GDM1 (cell line): ENCODE measurements at places on chromosomes 7 and 10.

DNA sequence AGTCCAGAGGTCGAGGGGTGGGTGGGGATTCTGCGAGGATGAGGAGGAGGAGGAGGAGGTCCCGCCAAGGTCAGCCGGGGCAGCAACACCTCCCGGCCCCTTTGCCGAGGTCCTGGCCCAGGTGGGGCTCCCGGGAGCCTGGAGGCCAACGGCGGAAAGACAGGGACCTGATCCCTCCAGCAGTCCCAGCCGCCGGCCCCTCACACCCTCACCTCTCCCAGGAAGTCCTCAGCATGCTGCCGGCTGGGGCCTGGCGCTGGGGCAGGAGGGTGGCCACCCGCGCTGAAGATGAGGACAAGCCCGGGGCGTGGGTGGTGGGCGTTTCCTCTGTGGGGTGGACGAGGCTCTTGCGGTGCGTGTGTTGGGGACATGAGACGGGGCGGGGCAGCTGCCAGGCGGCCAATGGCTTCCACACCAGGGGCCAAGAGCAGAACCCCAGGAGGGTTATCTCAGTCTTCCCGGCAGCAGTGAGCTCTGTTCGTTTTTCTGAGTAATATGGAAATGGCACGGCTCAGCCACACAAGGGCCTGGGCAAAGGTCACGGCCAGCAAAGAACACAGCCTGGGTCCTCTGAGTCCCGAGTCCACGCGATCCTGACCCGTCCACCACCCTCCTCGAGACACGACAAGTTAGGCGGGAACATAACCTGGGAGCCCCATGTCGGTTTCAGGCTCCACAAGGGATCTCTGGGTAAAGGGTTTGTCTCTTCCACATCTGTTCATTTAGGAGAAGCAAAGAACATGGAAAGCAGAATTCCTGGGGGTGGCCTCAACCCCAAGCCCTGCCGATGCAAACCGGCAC is 82.9 kb upstream of the PDGFA start:
- DNase-seq = no peak

- DNase-seq = no peak
Measured at GRCh38 chr10:28540145-28540544, 7.2 kb downstream of the WAC start.

DNA sequence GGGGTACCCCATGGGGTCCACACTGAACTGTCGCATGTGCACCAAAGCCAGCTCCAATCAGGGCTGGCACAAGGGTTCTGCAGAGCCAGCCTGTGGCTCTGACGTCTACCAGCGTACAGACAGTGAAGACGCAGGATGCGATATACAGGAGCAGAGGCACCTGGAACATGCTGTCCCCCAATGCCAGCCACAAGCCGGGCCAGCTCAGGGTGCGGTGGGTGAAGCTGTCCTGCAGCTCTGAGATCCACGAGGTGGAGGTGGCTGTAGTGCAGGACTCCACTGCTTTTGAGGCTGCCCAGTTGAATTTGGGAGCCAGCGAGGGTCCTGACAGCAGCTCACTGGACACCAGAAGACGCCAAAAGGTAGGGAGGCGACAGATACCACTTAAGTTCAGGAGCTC is 111.3 kb upstream of the PDSS1 start:
- no peak for DNase-seq

- DNase-seq = no peak
Measured at GRCh38 chr7:16450366-16450765, 15.2 kb downstream of the SOSTDC1 start.

- DNase-seq = no peak
Measured at GRCh38 chr10:61110188-61110844, 166.3 kb upstream of the RHOBTB1 start.

DNA sequence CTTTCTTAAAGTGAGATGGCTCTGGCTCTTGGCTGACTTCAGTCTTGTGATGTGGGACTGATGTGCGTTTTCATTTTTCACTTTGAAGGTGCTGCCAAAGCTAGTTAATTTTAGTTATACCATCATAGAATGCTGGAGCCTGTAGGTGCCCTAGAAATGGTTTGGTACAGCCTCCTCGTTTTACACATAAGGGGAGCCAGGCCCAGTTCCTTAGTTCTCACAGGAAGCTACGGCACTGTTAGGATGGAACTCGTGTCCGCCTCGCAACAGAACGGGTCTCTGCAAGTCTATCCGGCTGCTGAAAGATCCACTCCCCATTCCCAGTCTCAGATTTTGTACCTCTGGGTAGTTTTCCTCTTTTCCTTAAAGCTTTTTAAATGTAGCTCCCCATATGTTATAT is 173.2 kb upstream of the PRPS1L1 start:
- no peak for DNase-seq

DNA sequence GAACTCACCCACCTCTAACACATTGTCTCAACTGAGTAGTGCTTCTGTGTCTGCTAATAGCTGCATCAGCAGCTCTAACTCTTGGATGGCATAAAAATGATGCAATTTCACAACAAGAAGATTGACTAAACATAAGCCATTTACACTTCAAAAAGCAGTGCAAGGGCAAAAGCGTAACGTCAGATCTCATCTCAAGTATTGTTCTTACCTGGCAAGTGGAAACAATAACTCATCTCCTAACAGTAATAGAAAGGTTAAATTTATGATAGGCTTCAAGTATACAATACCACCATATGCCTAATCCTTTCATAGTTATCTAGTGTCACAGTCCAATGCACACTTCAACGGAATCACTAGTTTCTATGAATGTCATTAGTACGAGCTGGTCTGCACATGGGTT is 14.8 kb downstream of the TPK1 start:
- DNase-seq = no peak

GRCh38 chr10:344582-345200 is 209.4 kb downstream of the ZMYND11 start:
- DNase-seq = no peak

GRCh38 chr7:13991791-13992595 is 2.5 kb upstream of the ETV1 start:
- DNase-seq = no peak

GRCh38 chr10:103716206-103717160 is 138.9 kb downstream of the SH3PXD2A start:
- no peak for DNase-seq

GRCh38 chr7:36228039-36228438 is 75.0 kb downstream of the EEPD1 start:
- DNase-seq = no peak

DNA sequence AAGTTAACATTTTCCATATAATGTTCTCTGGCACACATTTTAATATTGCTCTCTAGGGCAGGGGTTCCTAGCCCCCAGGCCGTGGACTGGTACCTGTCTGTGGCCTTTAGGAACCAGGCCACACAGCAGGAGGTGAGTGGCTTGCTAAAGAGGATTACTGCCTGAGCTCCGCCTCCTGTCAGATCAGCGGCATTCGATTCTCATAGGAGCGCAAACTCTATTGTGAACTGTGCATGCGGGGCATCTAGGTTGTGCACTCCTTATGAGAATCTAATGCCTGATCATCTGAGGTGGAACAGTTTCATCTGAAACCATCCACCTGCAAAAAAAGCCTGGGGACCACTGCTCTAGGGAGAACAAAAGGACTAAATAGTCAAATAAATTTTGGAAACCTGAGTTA is 65.7 kb downstream of the EXOC6 start:
- no peak for DNase-seq

- no peak for DNase-seq
Measured at GRCh38 chr10:102342458-102342857, 53.0 kb upstream of the NFKB2 start.

GRCh38 chr7:100891568-100892247 is 2.2 kb upstream of the UFSP1 start:
- DNase-seq = no peak

GRCh38 chr7:119660080-119660479 is 612.9 kb upstream of the KCND2 start:
- DNase-seq = no peak

DNA sequence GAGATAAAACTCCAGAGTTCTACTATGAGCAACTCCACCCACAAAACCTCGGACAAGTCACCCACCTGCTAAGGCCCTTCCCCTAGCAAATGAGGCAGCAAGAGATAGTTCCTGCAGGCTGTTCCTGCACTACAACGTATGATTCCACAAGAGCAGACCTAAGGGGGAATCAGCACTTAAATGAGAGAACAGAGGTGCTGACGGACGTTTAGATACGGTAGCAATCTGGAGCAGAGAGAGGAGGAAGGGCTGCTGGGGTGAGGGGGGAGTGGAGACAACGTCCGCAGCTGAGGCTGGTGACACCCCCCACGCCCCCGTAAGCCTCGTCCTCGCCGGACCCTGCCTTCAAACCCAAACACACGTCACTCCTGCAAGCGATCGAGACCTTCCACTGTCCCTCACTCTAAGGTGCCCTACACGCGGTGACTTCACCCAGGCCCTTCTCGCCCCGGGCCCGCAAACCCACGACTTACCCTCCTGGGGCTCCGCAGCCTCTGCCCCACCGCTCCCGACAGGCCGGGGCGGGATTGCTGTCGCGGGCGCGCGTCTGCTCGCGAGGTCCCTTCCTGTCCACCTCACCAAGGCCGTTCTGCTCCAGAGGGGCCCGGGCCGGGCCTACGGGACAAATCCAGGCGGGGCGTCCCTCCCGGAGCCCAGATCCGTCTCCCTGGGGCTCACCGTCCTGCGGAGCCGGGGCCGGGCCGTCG is 635 bp downstream of the ZNF12 start:
- no peak for DNase-seq

GRCh38 chr7:137990251-137990941 is 11.5 kb downstream of the CREB3L2 start:
- DNase-seq = no peak

DNA sequence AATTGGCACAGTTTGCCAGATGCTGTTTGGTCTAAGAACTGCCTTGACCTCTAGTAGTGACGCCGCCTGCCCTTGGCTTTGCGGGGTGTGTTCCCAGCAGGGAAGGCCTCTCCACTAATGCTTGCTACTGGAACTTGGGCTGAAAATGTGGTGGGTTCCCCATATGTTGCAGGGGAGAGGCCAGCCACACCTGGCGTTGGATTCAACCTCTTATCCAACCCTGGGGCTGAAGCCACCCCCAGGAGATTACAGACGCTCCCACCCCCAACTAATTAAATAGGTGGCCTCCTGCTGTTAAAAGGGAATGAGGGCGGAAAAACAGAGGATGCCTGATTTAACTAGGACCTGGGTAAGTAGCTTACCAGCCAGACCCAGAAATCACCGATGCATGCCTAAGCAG is 19.2 kb upstream of the ATOH7 start:
- DNase-seq = no peak

GRCh38 chr7:31234836-31235605 is 105.5 kb downstream of the NEUROD6 start:
- DNase-seq = no peak

DNA sequence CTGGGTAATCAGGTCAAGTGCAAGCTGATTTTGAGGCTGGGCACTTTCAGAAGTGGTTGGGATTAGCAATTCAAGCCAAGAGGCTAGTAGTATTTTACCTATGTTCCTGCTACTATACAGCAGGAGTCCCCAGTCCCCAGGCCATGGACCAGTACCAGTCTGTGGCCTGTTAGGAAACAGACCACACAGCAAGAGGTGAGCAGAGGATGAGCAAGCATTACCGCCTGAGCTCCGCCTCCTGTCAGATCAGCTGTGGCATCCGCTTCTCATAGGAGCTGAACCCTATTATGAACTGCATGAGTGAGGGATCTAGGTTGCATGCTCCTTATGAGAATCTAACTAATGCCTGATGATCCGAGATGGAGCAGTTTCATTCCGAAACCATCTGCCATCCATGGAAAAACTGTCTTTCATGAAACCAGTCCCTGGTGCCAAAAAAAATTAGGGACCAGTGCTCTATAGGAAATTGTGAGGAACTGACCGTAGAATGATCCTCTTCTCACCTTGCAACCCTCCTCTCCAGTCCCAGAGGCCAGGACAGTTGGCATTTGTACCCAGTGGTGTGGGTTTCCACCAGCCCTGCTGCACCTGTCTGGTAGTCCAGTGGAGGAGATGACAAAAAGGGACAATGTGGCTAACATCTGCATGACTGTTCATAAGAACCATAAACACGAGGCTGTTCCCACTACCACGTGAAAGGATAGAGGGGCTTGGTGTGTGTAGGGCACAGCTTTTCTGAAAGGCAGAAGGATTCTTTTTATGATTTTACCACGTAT is 172.5 kb downstream of the KIAA1217 start:
- no peak for DNase-seq
